Lung (tissue), 17 donors: ENCODE measurements at places on chromosomes 4 and X.
A peak's percentile ranks its signal among the peaks of the same experiment; 100 is the strongest.

- DNase-seq: peak; percentile 56
These were observed 6.6 kb upstream of the HPGDS start for GRCh38 chr4:94349193-94349592.

DNA sequence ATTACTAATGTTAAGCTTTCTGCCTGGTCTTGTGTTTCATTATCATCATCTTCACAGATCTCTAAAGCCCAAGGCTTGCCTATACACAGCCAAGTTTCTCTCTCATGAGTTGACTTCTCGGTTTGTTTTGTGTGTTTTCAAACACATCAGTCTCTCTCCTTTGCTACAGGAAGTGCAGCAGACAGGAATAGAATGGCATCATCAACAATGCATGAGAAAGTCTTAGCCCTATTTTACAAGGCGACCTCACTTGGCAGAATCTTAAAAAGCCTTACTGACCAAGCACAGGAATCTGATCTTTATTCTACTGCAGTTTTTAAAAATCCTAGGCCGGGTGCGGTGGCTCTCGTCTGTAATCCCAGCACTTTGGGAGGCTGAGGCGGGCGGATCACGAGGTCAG, 36.8 kb downstream of the CC2D2A start:
- no peak for DNase-seq

DNA sequence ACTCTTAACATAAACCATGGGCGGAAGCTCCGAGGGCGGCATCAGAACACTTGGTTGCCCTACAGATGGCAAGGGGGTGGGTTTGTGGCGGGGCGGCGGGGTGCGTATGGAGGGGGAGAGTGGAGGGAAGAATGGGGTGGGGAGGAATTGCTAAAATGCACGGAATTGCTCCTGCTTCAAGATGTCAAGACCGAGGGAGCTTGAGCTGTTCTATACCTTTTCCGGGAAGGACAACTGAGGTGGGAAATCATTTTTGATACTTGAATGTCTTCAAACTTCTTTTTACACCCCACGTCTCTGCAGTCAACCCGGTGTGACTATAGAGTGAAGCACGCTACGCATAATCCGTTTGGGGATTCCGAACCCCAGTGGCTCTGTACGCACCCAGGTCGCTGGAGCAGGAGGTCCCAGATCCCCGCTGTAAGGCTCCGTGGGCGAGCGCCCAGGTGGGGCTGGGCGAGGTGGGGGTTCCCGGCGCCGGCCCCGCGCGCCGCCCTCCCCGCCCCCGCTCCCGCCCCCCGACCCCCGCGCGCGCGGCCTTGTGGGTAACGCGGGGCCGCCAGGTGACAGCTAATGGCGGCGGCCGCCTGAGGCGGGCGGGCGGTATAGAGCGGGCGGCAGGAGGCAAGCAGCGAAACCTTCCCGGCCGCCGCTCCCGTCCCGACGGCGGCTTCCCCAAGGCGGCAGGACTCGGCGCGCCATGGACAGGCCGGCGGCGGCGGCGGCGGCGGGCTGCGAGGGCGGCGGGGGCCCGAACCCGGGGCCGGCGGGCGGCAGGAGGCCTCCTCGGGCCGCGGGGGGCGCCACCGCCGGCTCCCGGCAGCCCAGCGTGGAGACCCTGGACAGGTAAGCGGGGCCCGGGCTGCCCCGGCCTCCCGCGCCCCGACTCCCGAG, at the start of gene MTMR1:
TSS of gene MTMR1 (plus strand) at position 566 of the 894 bp plus-strand sequence. CDS start at position 701, 135 bp downstream.
- peak; percentile 34 for DNase-seq

DNA sequence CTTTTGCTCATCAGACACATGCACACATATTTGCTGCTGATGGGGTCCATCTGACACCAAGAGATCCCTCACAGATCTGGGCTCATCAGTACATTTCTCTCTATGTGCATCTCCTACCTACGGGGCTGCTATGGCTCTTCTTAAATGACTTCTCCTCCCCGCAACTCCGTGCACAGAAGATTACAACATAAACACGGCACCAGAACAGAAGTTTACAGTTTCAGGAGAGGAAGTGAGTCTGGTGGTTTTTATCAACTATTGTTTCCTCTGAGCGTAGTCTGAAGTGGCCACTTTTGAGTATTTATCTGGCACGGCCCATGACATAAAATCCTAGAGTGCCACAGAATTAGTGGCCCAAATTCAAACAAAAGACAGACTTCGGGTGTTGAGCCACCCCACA, 263.8 kb downstream of the PRDM5 start:
- no peak for DNase-seq

DNA sequence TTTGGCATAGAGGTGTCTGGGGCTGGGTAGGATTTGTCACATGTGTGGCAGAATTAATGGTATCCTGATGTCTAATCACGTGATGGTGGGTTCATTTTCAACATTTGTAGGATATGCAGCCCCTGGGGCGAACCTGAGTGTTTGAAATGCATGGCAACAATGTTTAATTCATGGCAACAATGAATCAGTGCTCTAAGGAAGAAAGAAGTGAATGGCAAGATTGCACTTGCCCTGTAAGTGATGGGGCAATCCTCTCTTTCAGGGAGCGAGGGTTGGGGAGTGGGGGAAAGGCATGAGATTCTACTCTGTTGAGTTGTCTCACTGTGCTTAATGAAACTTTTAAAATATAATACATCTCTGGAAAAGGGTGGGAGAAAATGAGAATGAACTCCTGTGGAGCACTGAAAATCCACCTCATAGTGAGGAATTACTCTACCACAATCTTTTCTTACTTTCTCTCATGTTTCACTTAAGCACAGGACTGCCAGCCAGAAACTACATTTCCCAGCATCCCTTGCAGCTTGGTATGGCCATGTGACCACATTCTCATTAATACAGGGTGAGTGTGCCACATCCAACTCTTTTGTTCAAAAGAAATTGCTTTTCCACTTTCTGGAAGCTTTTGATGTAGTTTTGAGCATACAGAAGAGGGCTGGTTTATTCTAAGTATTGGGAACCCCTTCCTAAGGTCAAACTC, 64.0 kb upstream of the PGM2 start:
- peak; percentile 30 for DNase-seq

- no peak for DNase-seq
These were observed 15.4 kb upstream of the TLR2 start for GRCh38 chr4:153668647-153669046.

DNA sequence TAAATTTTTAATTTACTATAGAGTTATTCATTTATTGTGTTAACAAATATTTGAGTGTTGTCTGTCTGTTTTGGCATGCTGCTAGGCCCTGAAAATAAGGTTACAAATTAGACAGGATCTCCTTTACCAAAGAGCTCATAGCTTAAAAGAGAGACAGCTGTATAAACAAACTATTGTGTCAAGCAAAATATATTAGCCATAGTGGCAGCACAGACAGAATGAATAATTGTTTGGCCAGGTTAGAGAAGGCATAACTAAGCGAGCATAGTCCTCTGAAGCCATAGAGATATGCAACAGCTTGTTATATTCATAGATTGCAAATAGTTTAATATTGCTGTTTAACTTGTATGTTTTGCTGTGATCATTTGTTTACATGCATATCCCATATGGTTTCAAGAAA, 66.7 kb upstream of the NDUFC1 start:
- DNase-seq: no peak

- DNase-seq: no peak
These were observed 58.7 kb upstream of the KDR start for GRCh38 chr4:55183926-55184599.

DNA sequence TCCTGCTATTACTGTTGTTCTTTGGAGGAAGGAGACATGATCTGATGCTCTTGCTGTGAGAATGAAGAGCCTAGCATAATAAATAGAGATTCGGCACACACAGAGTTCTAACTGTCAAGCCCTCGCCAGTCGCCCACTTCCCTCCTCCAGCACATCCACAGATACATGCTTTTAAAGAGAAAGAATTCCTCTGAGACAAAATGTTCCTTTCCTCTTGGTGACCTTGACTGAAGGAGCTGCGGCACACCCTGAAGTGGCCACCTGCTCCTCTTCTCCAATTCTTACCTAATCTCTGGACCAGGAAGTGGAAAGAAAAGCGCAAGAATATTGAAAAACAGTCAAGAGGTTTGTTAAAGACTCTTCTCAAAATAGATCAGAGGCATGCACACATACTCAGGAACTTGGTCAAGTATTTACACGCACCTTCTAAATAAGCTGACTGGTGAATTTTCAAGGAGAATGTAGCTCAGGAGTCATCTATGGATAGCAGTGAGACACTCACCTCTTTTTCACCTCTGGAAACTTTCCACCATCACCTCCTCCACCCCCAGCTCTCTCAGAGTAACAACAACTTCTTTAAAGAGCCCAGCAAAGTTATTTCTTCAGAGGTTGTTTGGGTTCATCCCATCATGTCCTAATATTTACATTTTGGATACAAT, 95.4 kb downstream of the PARM1 start:
- DNase-seq: no peak

GRCh38 chr4:123876143-123876542, 479.5 kb downstream of the SPRY1 start:
- DNase-seq: no peak

GRCh38 chrX:11793734-11794133, 35.7 kb downstream of the MSL3 start:
- DNase-seq: no peak

GRCh38 chr4:158203436-158203835, 6.8 kb upstream of the TMEM144 start:
- no peak for DNase-seq

DNA sequence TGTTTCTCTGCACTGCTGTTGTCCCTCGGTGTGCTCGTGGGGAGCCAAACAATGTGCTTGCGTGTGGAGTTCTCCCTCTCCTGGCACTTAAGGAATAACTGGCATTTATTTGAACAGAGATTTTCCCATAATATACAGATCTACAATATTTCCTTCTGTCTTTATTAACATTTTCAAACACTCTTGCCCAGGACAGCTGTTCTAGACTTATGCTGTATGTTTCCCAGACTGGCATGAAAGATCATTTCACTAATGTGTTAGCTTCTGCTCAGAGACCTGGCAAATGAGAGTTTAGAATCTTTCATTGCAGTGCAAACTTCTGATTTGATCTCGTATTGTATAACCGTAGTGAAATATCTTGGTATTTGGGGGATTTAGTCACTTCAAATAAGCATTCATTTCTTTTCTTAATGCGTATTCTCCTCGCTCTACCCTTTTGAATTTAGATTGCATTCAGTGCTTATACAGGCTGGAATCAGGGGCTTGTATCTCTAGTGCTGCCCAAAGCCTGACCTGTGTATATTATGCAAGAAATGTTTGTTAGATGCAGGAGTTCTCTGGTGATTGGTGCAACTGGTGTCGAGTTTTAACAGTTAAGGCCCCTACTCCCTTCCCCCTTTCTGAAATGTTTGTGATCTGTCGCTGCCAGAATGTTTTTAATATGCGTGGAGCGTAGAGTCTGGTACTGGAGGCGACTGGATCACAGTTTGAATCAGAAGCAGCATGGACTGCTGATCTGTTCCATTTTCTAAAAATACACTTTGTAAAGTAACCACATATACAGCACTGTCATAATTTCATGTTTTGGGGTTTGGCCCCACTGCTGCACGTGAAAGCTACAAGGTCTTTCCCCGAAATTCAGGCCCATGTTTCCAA, 326.3 kb downstream of the ARHGAP10 start:
- DNase-seq: no peak
